Myocyte (in vitro differentiated cells): ENCODE measurements at places on chromosomes 2 and 18. TPM values are rescaled to one million over a fixed set of nuclear protein-coding genes. Genes with fewer than 3 reads are reported as not detected.

DNA sequence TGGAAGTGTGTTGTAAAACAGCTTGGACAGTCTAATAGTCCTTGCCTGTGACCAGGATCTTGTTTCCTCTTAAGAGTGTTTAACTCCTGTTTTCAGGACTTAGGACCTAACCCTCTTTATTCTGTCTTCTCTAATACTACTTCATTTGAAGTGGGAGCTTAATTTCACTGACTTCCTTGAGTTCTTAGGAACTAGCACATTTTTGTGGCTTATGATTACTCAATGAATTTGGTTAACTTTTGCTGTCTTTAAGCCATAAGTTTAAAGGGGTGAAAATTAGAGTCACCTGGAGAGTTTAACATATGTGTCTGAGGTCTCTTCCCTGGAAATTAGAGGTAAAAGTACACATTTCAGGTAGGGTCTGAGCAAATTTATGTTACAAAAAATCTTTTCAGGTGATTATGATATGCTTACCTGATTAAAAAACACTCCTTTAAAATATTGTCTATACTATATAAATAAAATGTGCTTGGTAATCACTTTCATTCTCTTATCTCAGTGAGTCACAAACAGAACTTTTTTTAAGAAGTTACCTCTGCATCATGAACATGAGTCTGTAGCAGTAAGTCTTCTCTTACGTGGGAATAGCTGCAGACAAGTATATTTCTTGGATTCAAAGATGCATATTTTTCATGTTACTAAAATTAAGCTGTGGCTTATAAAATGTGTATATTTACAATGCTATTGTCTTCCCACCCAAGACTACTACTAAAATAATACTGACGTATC lies 52.7 kb downstream of the ATP9B start:
- DNase-seq, result no peak

SCG2 gene
- 81.7 and 112 TPM in 2 replicates for total RNA-seq

DNA sequence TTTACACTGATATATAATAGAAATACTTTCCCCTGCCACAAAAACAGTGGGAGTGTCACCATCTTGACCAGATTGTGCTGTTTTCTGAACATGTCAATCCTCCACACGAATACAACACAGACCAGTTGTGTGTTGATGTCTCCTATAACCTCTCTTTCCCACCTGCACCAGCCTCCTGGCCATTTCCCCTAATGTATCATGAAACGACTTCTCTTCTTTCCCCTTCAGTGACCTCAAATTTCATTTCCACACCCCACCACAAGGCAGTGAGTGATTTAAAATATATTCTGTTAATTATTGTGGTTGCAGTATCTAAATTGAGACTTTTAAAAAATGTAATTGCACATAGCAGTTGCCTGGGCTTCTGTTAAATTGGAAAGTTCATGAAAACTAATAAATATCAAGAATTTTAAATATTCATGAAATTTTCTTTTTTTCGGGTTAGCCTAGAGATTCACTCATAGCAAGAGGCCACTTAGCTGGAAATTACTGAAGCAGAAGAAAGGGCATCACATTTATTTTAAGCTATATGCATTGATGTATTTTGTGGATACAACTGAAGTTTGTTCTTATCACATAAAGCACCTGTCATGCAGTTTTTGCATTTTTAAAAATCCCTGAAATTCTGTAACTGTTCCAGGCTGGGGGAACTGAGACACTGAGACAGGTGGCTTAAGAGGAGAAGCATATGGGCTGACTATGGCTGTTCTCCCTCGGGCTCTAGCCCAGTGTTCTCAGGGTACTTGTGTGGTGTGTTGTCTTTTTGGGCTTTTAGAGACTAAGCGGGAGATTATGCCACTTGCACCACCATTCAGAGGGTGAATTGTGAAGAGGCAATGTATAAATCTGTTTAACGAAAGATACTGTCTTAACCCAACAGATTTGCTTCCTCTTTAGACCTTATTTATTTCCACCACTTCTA lies 15.9 kb downstream of the FAM171B start:
- DNase-seq, result no peak

RIT2 gene
- not detected in 2 replicates for total RNA-seq

PRKAG3 gene
- total RNA-seq, result 49.9 and 65.9 TPM in 2 replicates

RUFY4 gene
- 0.08 TPM in 1 of 2 replicates, not detected in the other for total RNA-seq

DNA sequence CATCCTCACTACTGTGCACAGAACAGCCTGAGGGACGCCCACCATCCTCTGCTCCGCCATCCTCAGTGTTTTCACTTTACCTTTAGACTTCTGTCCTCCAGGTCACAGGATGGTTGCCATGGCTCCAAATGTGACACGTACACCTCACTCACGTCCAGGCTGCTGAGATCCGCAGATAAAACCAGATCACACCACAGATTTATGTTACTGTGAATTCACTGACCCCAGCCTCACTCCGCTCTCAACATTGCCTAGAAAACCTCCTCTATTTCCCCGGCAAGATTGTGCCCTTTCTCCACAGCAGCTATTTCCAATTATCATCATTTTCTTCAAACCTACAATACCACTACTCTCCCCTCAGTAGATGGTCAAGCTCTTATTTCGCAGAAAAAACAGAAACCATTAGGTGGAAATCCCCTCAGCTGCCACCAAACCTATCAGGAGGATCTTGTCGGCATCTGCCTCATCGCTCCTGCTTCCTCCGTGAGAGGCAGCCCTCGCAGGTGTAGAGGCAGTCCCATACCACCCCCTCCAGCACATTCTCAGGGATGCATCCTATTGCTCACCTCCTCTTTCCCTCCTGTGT lies 49.8 kb upstream of the SLC1A4 start:
- no peak for DNase-seq

DNA sequence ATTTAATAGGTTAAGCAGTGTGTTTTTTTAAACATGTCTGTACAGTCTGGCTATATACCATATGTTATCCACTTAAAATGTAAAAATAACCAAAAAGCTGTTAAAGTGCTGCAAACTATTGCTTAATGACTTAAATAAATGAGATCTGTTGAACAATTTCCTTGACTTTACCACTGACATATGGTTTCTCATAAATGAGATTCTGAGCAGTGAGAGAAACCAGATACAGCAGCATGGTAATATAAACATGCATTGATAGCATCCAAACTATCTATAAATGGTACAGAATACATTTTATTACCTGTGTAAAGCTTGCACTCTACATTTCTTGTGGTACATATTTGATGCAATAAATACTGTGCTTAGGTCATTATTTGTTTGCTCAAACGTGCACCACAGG lies 36.3 kb upstream of the TTC21B start:
- DNase-seq, result no peak

ACVR1C gene
- total RNA-seq, result 4.0 and 7.8 TPM in 2 replicates

- DNase-seq, result no peak
These were observed 12.7 kb upstream of the PAX3 start for GRCh38 chr2:222311319-222311977.

DNA sequence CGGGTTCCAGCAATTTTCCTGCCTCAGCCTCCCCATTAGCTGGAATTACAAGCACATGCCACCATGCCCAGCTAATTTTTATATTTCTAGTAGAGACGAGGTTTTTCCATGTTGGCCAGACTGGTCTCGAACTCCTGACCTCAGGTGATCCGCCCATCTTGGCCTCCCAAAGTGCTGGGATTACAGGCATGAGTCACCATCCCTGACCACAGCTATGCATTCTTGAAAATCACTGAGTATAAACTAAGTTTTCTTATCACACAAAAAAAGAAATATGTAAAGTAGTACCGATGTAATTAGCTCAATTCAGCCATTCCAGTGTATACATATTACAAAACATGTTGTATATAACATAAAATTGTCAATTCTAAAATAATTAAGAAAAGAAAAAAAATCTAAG lies 232.7 kb downstream of the MBD2 start:
- peak; percentile 11 for DNase-seq

DNA sequence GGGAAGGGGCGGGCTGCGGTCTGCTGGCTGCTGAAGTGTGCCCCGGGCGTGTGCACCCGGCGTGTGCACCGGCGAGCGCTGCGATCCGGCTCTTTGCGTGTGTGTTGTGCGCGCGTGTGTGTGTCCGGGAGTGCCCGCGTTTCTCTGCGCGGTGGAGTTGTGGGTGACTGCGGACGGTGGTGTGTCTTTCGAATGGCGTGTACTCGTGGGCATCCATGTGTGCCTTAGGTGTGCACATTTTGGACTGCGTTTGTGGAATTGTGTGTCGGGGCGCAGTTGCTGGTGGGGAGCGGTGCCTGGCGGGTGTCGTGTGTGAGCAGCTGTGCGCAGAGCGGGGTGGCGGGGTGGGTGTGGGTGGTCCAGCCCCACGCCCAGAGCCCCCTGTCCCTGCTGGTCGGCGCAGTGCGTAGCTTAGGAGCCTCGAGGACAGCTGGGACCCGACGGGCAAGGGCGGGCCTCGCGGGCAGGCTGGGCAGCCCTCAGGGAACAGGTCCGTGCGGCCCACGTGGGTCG lies 533 bp downstream of the HPCAL1 start:
- DNase-seq, result peak; percentile 41

PJVK gene
- total RNA-seq, result 4.9 and 5.4 TPM in 2 replicates

DNA sequence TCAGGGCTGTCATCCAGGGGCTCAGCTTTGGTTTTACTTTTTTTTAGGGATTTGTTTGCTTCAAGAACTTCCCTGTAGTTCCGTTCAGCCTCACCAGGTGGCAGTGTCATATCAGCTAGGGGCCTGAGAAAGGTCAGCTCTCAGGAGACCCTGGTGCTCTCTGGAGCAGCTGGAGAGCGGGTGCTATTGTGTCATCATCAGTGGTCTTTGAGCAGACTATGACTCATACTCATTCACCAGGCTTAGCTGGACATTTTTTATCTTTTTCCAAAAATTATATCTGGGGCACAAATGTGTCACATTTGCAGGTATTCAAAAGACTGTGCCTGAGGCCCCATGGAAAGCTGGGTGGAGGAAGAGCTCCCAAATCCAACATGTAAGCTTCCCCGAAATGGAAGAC lies 24.4 kb downstream of the ZNF892 start:
- DNase-seq, result peak; percentile 86
